ENCODE measurements at places on chromosomes 1 and 21.

- DNase-seq = peak; percentile 41
Measured at GRCh38 chr1:100794748-100795645, 75.5 kb downstream of the VCAM1 start.

DNA sequence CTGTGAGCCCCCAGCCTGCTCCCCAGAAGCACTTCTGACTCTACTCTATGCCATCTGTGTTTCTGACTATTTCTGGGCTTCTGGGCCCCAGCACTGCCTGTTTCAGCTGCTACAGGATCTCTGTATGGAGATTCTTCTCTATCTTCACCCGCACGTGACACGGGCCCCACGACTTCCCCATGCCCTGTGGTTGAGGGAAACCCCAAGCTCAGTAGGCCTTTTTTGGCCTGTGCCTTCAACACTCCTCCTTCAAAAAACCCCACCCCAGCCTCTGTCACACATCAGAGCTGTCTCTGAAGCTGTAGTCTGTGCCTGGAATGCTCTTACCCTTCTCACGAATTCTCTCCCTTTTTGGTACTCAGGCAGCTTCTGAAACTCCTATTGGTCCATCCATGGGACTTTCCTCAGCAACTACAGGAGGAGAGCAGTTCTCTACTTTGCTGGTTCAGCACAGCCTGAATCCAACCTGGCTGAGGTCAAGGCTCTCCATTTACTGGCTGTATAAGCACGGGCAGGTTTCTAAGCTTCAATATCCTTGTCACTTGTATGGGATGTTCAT, 2.0 kb upstream of the NID1 start:
- no peak for DNase-seq

DNA sequence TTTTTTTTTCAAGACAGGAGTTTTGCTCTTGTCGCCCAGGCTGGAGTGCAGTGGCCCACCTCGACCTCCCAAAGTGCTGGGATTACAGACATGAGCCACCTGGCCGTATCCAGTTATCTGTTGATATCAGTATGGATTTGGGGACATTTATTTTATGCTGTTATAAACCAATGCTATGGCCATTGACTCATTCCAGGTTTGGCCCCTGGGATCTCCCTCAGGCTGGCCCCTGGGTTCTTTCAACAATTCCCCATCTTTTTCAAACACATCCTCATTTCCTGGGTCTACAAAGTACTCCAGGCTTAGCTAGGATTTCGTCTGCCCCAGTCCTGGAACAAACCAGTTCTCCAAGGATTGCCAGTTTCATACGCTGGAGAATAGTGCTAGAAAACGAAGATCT, 44.1 kb downstream of the WDR4 start:
- no peak for DNase-seq

GRCh38 chr1:235673981-235674380, 24.4 kb upstream of the GNG4 start:
- DNase-seq = no peak

- DNase-seq = peak; percentile 34
Measured at GRCh38 chr1:95095833-95096217, 21.3 kb upstream of the TLCD4 start.

DNA sequence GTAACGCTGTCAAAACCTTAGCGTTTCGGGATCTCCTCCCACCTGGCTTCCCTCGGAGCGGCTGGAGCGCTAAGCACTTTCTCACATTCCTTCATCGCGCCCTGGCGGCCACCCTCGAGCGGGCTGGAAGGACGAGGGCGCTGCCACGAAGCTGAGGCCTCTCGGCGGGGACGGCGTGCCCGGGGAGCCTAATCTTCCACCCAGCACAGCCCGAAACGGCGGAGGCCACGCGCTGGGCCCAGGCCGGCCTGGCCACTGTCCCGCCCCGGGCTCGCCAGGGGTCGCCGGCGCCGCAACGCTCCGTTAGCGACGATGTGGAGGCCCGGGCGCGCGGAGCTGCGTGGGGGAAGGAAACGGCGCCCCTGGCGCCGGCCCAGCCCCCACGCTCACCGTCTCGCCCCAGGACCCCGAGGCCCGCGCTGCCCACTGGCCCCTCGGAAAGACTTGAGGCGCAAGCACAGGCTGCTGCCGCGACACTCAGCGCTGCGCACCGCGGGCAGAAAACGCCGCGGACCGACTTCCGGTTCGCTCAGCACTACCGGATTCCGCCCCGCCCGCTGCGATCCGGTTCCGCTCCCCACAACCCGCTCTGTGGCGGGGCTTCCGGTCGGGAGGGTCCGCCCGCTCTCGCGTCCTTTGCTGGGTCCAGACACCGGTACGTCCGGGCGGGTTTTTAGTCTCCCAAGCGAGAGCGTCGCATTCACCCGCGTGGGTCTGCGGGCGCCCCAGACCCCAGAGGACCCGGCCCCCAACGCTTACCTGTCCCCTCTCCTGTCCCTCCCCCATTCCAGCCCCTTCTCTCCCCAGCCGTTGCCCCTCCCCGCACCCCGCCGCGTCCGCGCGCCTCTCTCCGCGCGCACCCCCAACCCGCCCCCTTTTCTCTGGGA, at the start of gene YBEY:
Gene YBEY (plus strand): TSS at position 582 of the 887 bp plus-strand sequence. CDS start 572 bp downstream, outside the sequence.
- peak; percentile 97 for DNase-seq

GRCh38 chr1:150976879-150977694, 2.5 kb upstream of the CERS2 start:
- peak; percentile 75 for DNase-seq

- no peak for DNase-seq
Measured at GRCh38 chr1:100941098-100941527, 45.2 kb downstream of the SLC30A7 start.

GRCh38 chr1:1307923-1308755, at the start of the genes ACAP3 and PUSL1:
Gene ACAP3 (minus strand): TSS chr1:1307930. CDS start chr1:1307815, 115 bp downstream.
Gene PUSL1 (plus strand): TSS chr1:1308597. CDS start chr1:1308644, 47 bp downstream.
- peak; percentile 96 for DNase-seq

DNA sequence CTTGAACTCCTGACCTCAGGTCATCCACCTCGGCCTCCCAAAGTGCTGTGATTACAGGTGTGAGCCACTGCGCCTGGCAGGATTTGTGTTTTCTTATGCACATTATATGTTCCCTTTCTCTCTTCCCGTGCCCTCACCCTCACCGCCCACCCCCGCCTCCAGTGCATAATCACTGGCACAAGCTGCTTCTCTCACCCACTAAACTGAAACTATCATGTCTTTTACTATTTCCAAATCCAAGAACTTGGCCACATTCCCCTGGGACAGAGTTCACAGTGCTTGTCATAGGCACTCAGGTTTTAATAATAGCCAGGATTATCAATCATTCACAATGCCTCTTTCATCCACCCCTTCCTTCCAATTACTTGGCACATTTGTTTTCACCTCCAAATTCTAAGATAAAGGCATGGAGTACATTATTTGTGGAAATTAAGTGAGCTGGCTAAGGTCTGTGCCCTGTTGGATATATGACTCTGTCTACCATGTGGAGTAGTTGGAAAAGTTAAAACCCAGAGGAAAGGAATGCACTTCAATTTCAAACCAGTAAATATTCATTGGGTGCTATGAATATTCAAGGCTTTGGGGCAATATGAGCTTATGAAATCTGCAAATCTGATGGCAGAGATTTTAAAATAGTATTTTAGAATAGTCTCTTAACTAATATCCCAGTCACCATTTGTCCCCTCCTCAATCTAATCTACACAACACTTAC, 17.6 kb upstream of the MAPKAPK2 start:
- no peak for DNase-seq

- DNase-seq = no peak
Measured at GRCh38 chr1:166929911-166930310, 45.4 kb downstream of the ILDR2 start.

GRCh38 chr1:65539266-65540131, 119.0 kb downstream of the LEPR start:
- DNase-seq = no peak

DNA sequence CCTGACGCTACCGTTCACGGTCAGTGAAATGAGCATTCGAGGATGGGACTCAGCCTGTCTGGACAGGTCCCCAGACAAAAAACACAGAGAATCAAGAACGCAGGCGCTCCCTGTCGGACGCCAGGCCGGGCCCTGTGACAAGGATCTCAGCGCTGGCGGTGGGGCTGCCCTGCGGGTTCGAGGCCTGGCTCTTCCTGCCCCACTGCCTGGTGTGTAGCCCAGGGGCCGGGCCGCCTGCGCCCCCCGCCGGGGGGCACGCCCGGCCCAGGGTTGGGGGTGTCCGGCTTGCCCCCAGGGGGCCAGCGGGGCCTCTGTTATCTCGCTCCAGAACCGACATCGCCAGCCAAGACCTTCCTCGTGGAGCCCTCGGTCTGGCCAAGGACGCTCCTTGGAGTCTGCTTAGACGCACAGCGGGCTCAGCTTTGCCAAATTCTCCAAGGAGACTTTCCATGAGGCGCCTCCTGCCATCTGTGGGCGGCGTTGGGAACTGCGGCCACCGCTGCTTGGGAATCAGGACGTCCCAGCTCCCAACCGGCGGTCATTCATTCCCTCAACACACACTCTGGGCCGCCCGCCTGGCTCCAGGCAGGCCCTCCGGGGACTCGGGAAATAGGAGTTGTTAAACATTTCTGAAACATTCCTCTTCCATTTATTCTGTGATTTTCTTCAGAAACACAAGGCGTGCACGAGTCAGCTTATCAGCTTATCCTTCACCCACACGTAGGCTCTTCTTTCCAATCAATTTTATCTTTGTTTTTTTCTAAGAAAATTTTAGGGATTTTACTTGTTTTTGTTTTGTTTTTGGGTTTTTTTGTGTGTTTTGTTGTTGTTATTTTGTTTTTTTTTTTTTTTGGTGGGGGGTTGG, 11.3 kb upstream of the RIPK4 start:
- DNase-seq = peak; percentile 97

GRCh38 chr21:37862536-37862935, 53.7 kb downstream of the KCNJ6 start:
- DNase-seq = peak; percentile 48

GRCh38 chr21:44732956-44733355, 21.6 kb upstream of the TSPEAR start:
- no peak for DNase-seq

- peak; percentile 43 for DNase-seq
Measured at GRCh38 chr21:35559829-35560225, 500.5 kb downstream of the SETD4 start.

DNA sequence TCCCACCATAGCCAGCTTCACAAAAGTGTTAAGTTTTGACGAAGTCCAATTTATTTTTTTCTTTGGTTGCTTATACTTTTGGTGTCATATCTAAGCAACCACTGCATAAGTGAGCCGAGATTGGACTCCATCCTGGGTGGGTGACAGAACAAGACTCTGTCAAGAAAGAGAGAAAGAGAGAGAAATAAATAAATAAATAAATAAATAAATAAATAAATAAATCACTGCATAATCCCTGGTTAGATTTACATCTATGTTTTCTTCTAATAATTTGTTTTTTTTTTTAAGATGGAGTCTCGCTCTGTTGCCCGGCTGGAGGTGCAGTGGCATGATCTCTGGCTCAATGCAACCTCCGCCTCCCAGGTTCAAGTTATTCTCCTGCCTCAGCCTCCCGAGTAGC, 18.3 kb upstream of the ZFYVE9 start:
- no peak for DNase-seq

GRCh38 chr1:156221986-156222692, 9.3 kb downstream of the PMF1 start:
- no peak for DNase-seq

DNA sequence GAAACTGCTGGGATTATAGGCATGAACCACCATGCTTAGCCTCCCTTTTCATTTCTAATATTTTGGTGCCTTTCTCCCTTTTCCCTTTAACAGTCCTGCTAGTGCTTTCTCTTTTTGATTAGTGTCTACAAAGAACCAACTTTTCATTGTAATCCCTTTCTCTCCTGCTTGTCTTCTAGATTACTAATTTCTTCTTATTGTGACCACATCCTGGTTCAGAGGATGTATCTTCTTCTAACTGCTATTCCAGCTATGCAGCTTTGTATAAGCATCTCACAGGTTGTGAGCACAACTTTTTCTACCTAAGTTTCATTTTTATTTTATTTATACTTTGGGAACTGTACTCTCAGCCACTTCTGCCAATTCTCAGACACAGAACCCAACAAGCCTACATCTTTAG, 14.7 kb downstream of the ZNF648 start:
- no peak for DNase-seq

DNA sequence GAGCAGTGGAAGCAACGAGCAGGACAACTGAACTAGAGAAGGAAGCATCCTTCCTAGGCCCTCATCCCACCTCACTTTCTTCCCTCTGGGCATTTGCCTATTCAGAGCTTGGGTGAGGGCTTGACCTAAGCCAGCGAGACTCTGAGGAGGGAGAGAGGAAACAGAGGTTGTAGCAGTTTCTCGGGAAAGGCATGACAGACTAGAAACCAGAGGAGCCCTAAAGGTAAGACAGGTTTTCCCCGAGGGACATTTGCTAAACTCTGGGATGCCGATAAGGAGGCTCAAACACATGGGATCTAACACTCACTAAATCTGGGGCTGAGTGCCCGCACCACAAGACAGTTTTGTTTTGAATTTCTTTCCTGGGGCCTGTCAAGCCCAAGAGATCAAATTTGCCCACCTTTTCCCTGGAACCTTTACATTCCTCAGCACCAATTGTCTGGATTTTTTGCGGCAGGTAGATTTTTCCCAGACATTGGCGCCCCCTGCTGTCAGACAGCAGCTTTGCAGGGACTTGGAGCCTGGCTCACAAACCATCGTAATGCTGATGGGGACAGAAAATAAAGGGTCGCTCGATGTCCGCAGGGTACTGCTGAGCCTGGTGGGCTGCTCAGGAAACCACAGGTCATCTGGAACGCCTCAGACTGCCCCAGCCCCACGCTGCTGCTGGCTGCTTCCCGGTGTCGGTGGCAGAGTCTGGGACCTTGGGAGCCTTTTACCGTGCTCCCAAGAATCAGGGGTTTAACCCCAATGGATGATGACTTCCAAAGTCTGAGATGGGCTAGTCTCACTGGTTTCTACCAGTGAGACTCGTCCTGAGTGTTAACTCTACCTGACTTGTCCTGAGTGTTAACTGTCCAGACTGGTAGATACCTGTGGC, 23.4 kb upstream of the TSPAN2 start:
- DNase-seq = peak; percentile 63

DNA sequence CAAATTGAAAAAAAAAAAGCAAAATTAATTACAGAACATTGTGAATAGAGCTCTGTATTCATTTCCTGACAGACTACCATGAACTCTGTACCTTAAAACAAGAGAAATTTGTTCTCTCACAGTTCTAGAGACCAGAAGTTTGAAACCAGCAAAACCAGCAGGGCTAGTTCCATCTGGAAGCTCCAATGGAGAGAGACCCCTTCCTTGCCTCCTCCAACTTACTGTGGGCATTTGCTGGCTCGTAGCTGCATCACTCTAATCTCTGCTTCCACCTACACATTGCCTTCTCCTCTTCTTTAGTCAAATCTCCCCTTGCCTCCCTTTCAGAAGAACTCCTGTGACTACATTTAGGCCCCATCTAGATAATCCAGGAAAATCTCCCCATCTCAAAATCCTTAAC, 56.5 kb downstream of the SYDE2 start:
- DNase-seq = no peak

GRCh38 chr1:166544561-166544960, 294.7 kb upstream of the POGK start:
- no peak for DNase-seq

DNA sequence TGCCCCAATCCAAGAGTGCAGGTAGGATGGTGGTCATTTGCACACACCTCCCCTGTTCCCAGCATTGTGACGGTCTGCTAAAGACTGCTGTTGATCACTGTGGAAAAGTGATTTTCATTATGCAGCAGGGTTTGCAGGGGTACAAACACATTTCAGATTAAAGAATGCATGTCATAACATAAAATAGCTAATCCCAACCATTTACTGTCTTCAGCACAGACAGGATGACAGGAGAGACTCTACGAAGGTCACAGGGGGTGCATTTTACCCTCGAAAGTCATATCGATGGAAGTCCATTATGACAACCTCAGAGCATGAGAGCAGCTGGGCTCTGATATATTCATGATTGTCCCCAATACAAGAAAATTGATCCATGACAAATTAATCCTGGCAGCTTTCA, 302.6 kb downstream of the AJAP1 start:
- no peak for DNase-seq
